ENCODE measurements at places on chromosomes 13 and 19.

DNA sequence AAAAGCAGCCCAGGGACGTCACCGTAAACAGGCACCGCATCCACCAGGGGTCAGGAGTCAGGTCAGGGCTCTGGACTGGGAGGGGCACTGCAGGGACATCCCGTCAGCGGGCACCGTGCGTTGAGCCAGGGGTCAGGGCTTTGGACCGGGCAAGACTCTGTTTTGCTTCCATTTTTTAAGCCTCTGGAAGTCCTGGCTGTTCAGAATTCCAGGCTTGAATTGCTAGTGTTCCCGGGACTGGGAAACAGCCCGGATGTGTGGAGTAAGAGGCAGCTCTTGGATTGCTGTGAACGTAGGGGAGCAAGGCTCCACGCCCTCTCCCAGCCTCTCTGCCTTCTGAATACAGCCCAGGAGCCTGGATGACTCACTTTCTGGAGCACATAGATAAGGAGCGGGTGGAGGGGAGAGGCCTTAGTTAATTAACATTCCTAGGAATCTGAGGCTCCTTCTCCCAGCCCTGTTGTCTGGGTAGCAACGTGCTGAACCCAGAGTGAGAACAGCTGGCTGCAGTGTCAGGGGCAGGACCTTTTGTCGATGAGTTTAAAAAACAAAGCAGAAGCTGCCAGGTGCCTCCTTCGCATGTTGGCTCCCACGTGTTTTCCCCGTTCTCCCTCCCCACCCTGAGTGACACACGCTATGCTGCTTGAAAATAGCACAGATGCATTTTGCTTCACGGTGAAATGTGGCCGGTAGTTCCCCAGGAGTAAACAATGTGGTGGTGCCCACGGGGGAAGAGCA lies 21.9 kb downstream of the ATP11A start:
- DNase-seq: no peak

DNA sequence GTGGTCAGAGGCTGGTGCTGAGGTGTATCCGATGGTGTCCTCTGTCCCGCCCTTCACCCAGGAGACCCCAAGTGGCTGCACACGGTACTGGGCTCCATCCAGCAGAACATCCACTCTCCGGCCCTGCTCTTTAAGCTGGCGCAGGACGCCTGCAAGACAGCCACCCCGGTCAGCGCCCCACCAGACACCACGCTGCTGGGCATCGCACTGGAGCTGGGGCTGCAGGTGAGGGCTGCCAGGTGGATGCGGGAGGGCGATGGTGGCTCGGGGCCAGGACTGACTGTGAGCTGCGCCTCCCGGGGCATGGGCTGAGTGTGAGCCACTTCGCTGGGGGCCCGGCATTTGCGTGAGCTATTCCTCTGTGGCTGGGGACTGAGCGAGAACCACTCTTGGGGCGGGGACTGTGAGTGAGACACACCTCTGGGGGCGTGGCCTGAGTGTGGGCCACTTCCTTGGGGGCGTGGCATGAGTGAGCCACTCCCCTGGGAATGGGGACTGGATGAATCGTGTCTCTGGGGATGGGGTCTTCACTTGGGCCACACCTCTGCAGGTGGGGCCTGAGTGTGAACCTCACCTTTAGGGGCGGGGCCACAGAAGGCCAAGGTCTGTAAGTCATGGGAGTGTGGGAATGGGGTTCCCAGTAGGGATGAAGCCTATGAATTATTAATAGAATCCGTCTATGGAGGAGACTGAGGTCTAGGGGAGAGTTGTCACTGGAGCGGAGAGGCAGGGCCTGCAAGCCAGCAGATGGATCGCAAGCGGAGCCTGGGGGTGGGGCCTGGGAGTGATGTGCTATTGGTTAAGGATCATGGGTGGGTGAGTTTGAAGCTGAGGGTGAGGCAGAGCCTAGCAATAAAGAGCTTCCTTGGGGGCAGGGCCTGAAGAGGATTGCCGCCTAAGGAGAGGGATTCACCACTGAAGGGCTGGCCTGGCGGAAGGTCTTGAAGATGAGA lies 30.5 kb downstream of the ZSWIM4 start:
- DNase-seq: no peak

DNA sequence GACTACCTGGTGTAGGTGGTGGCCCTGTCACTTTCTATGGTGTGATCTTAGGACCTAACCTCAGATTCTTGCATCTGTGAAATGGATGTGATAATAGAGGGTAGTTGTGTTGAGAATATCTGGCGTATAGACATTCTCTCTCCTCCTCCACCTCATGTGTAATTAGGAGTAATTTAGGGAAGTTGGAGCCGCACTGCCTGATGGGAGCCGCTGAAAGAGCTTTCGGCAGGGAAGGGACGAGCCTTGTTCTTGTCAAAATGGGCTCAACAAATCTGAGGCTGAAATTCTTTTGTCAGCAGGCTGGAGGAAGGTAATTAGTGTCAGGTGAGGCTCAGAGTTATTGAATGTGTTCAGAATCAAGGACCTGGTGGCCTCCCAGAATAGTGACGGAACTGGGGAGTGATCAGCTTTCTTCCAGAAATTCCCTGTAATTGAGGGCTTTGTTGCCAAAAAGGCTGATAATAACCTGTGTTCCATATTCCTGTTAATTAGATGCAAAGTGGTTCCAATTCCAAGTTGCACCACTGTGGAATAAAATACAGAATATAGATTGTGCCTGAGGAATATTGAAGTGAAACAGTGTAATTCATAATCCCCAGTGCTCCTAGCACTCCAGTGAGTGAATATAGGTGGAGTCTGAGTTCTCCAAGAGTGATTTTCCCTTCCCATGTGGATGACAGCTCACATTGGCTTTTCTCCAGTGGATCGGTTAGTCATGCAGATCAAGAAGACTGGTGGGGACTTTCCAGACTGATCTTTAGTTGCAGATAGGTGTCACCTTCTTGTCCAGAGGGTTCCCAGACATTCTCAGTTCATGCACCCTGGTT lies 47.5 kb downstream of the SPATA13 start:
- DNase-seq: peak; percentile 22

GRCh38 chr13:20399961-20400360 lies 125.7 kb downstream of the CRYL1 start:
- no peak for DNase-seq

GRCh38 chr13:99861771-99862170 lies 109.8 kb downstream of the ZIC5 start:
- DNase-seq: no peak

DNA sequence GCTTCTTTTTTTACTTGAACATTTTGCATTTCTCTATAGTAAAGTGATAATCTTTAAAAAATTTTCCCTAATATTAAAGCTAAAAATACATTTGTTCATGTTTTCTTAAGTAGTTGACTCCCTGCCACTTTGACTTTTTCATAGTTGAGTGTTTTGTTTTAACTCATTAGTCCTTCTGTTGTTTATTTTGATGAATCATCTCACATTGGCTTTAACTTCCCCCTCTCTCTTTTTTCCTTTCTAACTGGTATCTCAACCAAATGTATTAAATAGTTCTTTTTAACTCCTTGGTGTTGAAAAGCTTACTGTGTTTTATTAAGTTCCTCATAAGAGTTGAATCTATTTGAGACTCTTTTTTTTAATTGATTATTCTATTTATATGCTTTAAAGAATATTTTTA lies 2.8 kb downstream of the TNFSF13B start:
- DNase-seq: peak; percentile 47

- no peak for DNase-seq
Measured at GRCh38 chr19:28868836-28869235, 344.1 kb downstream of the UQCRFS1 start.

DNA sequence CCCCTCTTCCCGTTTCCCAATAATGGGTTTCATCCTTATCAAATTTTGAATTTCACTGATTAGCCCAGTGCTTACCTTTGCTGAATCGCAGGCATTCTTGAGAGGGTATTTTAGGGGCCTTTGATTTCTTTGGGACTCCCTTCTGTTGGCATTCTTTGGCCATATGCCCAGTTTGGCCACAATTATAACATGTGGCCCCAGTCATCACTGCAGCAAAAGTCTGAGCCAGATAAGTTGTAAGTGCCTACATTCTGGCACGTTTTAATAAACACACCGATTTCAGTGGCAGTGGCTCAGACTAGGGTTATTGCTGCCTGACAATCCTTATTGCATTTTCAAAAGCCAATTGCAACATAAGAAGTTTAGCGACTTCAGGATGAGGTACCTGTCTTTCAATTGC lies 41.4 kb downstream of the ZNF726 start:
- no peak for DNase-seq

- no peak for DNase-seq
Measured at GRCh38 chr19:56547535-56547934, 8.8 kb downstream of the ZFP28 start.

DNA sequence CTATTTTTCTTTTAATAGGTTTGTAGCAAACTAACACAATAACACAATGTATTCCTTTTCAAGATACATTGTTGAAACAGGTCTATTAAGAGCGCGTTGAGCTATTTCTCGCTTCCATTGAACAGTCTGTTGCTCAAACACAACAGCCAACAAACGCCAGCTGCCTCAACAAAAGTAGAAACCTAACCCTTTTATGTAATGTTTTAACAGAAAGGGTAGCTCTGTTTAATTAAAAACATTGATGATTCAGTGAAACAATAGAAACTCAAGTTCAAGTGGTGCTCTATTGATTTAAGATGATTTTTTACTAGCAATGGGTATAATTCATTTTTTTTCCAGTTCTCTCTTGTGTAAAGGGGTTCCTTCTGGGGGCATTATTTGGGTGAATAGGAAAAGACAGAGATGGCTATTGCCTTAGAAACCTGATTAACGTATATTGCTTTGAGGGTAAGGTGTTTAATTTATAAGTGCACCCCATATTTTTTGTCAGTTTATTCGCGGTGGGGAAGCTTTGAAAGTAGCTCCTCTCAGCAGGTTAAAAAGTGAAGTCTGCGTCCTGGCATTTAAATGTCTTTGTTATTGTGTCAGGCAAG lies 14.9 kb downstream of the ZIC2 start:
- DNase-seq: no peak

GRCh38 chr19:55697698-55698097 lies 22.7 kb downstream of the EPN1 start:
- no peak for DNase-seq

DNA sequence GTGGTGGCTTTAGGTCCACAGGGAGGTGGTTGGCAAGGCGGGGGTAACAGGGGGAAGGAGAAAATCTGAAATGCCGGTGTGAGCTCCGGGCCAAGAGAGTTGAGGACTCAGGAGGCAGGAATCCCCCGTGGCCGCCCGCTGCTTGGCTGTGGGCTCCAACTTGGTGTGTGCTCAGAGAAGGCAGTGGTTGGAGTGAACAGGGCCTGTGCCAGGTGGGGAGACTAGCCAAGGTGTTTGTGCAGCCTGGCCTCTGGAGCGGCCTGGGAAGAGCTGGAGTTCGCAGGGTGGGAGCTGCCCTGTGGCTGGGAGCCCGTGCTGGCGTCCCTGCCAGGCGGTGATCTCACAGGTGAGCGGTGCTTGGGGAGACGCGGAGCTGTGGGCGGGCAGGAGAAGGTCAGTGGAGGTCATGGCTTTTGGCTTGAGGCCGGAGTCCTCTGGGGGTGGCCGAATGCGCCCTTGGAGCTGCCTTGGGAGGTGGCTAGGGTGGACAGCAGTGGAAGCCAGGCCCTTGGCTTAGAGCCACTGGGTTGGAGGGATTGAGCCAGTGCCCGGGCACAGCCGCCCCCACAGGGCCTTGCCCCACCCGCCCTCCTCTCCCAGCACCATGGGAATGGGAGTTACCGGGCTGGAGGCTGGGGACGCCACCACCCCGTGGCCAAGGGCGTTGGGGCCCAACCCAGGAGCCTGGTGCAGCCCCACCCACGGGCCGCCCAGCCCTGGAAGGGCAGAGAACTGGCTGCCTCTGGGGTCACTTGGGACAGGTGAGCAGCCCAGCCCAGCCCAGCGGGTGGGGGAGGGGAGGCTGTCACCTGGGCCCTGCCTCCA lies 7.1 kb upstream of the CIRBP start:
- no peak for DNase-seq
